PC-3 (cell line): ENCODE measurements at places on chromosomes 1 and 21.
A peak's percentile ranks its signal among the peaks of the same experiment; 100 is the strongest.

DNA sequence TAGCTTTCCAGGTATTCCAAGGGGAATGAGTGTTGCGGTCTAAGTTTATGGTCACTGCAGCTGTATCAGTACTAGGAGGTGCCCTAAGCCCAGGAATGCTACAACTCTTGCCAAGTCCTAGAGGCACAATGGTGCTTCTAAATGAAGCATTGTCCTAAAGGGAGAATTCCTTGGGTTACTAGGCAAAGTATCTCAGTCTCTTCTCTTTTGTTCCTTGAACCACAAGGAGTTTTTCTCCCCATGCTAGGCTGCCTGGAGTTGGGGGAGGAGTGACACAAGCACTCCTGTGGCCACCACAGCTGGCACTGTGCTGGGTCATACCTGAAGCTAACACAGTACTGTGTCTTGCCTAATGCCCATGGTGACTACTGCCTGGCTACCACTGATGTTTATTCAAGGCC lies 50.7 kb downstream of the KMO start:
- peak; percentile 63 for DNase-seq

GRCh38 chr1:205896351-205896750 lies 46.4 kb upstream of the PM20D1 start:
- DNase-seq: no peak

DNA sequence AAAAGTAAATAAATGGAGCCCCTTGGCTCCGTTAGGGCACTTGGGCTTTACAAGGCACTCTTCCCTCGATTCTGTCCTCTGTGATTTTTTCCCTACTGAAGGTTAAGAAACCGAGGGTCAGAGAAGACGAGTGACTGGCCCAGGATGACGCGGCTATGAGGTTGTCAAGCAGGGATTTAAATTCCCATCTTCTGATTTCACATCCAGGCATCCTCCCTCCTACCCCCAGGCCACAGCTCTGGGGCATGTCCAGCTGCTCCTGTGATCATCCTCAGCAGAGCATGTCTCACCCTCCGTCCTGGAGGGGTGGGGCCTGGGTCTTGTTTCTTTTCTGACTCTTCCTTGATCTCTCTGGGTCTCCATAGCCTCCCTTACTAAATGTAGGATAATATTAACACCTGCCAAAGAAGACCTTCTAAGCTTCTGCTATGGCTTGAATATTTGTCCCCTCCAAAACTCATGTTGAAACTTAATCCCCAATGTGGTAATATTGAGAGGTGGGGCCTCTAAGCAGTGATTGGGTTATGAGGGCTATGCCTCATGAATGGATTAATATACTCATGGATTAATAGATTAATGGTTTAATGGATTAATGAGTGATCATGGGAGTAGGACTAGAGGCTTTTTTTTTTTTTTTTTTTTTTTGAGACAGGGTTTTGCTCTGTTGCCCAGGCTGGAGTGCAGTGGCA lies 4.6 kb downstream of the CRYBG2 start:
- DNase-seq: peak; percentile 81

- DNase-seq: no peak
Measured at GRCh38 chr1:55939866-55940265, 639.5 kb downstream of the PLPP3 start.

DNA sequence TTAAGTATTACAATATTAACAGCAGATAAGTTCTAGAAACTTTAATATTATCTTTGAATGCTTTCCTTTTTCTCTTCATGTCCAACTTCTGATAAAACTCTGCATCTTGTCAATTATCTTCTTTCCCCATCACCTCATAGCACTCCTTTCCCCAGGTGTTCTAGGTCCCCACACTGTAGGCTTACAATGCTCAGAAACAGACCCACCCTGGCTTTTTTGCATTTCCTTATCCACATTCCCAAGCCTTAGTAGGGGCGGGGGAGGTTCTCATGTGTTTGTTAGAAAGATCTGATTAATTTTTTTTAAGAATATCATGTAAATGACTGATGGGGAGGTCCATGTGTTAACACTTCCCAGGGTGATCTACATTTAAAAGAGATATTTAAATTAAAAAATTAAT lies 63.9 kb downstream of the PLPPR4 start:
- DNase-seq: no peak

- DNase-seq: no peak
Measured at GRCh38 chr1:220290140-220290761, 18.0 kb upstream of the RAB3GAP2 start.

- no peak for DNase-seq
Measured at GRCh38 chr1:116185161-116185701, 74.0 kb downstream of the MAB21L3 start.
